ENCODE measurements at places on chromosomes 11 and 22.

GRCh38 chr11:130299978-130300377 is 14.7 kb downstream of the ZBTB44 start:
- DNase-seq, result no peak

- no peak for DNase-seq
Measured at GRCh38 chr11:27209562-27210005, 153.4 kb downstream of the CCDC34 start.

DNA sequence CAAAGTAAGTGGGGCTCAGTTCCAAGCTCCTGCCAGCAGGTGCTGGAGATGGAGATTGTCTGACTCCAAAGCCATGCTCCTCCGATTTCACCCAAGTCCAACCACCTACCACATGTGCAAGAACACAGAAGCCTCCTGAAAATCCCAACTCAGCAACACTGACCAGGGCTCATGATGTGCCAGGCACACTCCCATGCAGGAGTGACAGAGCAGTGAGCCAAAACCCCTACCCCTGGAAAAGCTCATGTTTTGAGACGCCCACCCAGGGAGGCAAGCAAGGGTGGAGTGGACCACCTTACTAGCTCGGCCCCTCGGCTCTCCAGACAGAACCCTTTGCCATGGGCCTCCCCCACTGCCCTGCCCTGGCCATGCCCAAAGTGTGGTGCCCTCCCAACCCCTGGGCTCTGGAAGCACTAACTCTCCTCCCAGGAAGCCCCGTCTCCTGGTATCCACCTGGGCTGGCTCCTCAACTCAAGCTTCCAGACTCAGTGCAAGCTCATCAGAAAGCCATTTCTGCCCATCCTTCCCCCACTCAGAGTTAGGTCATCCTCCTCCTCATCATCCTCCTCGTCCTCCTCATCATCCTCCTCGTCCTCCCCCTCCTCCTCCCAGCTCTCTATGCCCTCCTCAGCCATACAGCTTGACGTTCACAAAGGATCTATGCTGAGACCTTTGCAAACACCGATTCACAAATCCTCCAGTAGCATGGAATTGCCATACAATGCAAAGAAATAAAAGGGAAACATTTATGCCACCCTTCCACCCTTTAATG is 154.9 kb downstream of the MPPED1 start:
- no peak for DNase-seq

GRCh38 chr11:68302670-68303069 is 9.7 kb upstream of the LRP5 start:
- no peak for DNase-seq

DNA sequence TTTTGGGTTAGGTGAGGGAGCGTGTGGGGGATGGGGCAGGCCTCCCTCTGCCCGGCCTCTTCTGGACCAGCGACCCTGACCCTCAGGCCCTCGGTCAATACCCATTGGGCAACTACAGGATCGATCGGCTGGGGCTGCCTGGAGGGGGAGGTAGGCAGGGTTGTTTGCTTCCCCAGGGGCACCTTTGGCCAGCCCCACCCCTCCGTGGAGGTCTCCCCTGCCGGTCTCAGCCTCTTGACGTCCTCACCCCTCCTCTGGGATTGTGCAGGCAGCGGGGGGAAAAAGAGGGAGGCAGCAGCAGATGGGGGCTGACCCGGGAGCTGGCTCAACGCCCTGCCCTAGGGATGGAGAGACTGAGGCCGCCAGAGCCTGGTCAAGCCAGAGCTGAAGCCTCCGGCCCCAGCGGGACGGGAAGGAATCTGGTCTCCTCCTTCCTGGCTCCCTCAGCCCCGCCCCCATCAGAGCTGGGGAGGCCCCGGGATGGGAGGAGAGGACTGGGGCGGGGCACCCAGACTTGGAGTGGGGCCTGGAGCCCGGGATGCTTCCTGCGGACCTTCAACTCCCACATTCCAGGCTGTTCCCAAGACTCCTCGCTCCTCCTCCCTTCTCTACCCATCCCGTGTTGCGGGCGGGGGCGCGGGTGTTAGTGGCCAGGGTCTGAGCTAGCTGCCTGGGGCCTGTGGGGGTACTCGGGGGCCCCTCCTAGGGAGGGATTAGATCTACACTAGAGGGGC is 14.4 kb upstream of the CDC42EP1 start:
- DNase-seq, result no peak

Data from naive thymus-derived CD4-positive, alpha-beta T cell (primary cell).